ENCODE measurements at places on chromosomes 6 and 20.

DNA sequence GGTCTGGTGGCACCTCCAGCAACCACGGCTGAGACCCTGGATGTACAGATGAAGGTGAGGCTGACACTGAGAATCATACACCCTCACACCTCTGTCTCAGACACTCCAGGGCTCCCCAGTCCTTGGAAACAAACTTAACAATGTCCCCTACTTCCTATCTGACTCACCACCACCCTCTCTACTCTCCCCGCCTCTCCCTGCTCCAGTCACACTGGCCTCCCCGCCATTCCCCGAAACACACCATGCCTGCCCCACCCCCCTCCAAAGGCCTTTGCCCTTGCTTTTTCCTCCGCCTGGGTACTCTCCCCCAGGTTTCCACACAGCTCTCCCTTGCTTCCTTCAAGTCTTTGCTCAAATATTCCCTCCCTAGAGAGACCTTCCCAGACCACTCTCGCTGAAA is 16.3 kb downstream of the BPI start:
- DNase-seq, result no peak

DNA sequence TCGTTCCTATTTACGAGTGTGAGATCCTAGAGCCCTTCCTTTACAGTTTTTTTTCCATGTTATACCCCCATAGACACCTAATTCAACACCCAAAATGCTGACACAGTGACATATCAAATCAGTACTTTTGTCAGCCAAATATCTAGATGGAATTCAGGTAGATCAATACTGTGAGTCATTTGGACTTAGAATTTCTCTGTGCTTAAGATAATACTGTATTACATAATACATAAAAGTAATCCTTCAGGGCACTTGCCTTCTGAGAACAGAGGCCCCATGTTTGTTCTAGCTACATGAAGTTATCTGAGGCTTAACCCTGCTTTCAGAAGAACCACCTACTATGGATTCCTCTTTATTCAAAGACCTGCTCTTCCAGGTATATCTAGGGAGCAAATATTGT is 623.1 kb downstream of the PHF3 start:
- DNase-seq, result no peak

GRCh38 chr20:32621071-32621890 is 36.1 kb upstream of the NOL4L start:
- DNase-seq, result no peak

DNA sequence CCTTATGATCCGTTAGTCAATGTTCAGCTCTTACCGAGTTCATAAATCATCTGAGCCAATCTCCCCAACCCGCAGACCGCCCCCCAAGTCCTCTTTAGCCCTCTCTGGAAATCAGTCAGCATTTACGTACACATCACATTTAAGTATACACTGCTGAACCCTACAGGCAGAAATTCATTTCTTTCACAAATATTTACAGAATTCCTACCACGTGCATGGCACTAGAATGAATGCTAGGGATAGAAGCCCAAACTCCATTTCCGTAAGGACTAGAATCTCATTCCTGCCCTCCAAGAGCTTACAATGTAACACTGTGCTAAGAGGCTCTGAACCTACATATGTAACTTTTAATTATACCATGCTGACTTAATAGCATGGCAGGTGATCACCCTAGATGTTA is 1.8 kb downstream of the OSER1 start:
- peak; percentile 17 for DNase-seq

DNA sequence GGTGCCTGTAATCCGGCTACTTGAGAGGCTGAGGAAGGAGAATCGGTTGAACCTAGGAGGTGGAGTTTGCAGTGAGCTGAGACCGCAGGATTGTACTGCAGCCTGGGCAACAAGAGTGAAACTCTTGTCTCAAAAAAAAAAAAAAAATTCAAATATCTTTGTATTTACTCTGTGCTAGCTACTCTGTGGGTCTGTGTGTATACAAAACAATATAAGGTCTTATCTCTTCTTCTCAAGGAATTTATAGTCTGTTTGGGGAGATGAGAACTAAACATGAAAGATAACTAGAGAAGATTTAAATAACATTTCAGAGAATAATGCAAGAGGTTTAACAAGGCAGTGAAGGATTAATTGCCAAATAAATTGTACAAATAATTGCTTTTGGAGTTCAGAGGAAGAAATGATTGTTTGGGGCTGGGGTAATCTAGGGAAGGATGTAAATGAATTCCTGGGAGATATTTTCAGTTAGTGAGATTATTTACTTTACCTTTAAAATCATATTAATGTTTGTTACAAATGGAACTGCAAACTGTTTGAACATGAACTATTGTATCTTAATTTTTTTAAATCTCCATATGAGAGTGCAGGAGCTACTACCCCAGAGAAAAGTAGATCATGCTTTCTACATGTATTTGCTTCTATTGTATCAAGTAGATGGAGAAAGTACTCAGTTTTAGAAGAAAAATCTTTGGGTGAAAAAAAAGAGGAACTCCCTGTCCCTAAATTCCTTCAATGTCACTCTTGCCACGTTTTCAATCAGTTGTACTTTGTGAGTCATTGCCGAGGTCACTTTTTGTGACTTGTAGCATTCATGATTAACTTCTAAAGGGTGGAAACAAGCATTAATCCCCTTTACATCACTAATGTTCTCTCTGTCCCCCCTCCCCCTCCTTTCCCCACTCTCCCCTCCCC is 39.0 kb downstream of the NCOA3 start:
- peak; percentile 80 for DNase-seq

DNA sequence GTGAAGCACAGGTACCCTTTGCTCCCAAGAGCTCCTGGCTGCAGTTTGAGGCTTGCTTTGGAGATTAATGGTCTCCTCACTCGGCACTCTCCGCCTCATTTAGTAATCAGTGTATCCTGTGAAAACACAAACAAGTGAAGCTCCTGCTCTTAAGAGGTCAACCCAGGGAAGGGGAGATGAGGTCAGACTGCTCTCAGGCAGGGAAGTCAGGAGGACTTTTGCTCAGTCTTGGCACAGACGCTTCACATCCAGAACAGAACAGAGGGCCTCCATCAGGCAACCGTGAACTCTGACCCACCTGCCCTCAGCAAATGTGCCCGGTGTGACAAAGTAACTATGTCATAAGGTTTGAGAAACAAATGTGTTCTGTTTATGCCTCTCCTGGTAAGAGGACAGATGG is 428.8 kb upstream of the JARID2 start:
- DNase-seq, result no peak

DNA sequence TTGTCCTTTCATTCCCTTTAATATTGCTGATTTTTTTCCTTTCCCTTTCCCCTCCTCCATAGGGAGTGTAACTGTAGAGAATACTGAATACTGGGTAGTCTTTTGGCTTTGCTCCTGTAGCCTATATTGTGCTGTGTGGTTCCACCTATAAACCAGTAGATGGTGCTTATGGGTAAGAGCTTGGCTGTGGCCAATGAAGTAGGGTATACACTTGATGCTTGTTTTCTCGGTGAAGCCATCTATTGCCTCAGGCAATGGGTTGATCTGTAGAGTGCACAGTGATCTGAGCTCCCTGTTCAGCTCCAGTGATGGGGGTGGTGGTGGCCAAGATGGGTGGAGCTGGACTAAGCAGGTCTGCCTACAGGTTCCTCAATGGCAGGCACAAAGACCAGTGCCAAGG is 203.3 kb upstream of the IMPG1 start:
- peak; percentile 9 for DNase-seq

GRCh38 chr6:110328259-110328658 is 29.9 kb downstream of the METTL24 start:
- no peak for DNase-seq
